ENCODE measurements at places on chromosomes 11 and 22.

- no peak for DNase-seq
Observed at GRCh38 chr11:125449565-125449964, 46.5 kb downstream of the FEZ1 start.

DNA sequence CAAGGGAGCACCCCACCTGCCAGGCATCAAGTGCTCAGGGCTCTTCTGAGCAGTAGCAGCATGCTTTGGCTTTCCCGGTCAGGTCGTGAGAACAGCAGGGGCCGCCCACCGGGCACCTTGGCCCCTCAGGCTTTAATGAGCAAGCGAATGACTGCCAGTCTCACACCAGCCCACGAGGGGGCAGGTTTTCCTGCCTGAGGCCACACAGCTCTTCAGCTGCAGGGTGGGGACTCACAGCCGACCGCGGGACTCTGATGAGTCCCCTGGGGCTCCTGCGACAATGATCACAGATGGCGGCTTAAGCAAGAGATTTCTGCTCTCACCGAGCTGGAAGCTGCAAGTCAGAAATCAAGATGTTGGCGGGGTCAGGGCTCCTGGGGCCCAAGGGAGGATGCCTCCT lies 14.3 kb upstream of the FGF19 start:
- peak; percentile 19 for DNase-seq

DNA sequence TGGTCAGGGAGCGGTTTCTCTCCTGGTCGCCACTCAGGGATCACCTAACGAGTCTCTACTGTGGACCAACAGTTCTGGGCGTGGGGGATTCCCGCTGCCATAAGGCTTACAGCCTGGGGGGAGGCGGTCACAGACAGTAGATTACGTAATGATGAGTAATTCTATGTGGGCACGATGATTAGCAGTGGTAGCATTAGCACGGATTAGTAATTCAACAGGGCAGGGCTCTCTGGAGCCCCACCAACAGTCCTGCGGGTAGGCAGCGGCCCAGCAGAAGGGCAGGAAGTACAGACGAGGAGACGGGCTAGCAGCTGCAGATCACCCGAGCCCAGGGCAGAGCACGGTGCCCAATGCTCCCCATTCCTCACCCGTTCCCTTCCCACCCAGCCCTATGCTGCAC lies 3.6 kb downstream of the SHISAL1 start:
- DNase-seq = peak; percentile 89

- no peak for DNase-seq
Observed at GRCh38 chr11:78251083-78251775, 62.5 kb downstream of the USP35 start.

DNA sequence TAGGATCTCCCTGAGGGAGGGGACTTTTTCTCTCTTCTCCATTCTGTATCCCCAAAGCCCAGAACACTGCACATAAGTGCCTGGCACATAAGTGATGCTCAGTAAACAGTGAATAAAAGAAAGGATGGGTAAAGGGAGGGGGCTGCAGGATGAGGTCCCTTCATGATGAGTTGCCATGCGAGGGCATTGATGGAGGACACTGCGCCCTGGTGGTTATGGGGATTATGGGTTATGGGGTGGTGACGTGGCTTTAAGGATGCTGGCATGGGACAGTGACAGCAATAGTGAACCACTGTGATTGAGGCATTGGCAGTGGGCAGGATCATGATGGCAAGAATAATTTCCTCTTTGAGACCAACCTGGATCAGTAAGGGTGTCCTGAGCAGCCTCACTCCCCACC lies 43.9 kb upstream of the LRRC32 start:
- no peak for DNase-seq
